Mesenteric fat pad (tissue), 1 donor: ENCODE measurements at places on chromosomes 13 and 19.

GRCh38 chr13:37105251-37105714, at the start of gene CSNK1A1L:
TSS of gene CSNK1A1L (minus strand) at chr13:37105664. CDS start at chr13:37105256, 408 bp downstream.
- DNase-seq, result no peak

GRCh38 chr19:39375929-39376328, 15.0 kb downstream of the PAF1 start:
- DNase-seq, result no peak

- DNase-seq, result no peak
Measured at GRCh38 chr13:111413407-111414187, 93.2 kb downstream of the TEX29 start.

- DNase-seq, result no peak
Measured at GRCh38 chr13:112997188-112998130, 28.4 kb downstream of the MCF2L start.

- no peak for DNase-seq
Measured at GRCh38 chr13:60448907-60449510, 52.0 kb downstream of the TDRD3 start.
